ENCODE measurements at places on chromosomes 11 and 22.
A peak's percentile ranks its signal among the peaks of the same experiment; 100 is the strongest.

GRCh38 chr22:23071230-23072076 is 1.1 kb downstream of the GNAZ start:
- no peak for DNase-seq

DNA sequence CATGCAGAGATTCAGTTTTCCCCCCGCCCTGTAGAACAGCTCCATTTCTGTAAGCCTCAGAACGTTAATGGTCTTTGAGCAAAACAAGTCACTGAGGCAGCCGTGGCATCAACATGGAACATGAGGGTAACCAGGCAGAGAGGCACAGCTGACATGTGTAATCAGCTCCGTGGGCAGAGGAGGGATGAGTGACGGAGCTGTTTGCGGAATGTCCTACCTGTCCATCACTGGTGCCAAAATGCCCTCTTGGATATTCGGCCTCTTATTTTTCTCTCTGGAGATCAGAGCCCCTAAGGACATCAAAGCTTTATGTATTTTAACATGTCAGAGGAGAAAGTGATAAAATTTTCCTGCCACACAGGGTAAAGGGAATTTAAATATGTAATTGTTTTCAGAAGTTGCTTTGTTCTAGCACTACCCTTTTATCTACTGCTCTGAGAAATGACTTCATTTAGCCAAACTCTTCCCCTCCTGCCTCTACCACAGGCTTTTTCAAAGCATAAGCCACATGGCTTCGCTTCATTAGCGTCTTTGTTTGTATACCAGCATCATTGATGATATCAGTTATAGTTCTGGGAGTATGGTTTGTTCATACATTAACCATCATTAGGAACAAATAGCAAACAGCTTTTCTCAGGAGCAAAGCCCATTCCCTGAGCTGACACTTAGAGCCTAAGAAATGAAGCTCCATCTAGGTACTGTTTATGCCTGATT is 32.9 kb downstream of the C11orf71 start:
- DNase-seq: no peak

DNA sequence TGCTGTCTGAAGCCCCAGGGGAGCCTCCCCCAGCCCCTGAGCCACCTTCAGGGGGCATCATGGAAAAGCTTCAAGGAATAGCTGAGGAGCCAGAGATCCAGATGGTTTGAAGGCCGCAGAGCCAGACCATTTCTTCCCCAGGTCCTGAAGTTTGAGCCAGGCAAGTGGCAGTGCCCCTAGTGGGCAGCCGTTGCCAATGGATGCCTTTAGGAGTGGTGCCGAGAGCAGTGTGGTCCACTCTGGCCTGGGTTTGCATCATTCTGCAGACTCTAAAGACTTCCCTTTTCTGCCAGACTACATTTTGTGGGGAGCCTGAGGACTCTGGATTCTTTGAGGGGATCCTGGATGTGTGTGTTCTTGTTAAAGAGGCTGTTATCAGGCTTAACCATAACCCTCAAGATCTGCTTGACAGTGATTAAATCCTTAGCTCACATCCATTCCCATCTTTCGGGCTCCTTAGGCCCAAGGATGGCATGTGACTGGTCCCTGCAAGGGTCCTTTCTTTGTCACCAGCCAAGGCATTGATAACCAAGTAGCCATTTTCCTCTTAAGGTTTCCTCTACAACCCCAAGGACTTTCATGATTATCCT is 13.1 kb downstream of the HINFP start:
- DNase-seq: peak; percentile 12

- DNase-seq: no peak
These were observed 1038.1 kb downstream of the LRRC4C start for GRCh38 chr11:40421208-40421981.

- DNase-seq: no peak
These were observed 17.7 kb upstream of the SMIM35 start for GRCh38 chr11:118104491-118104890.

DNA sequence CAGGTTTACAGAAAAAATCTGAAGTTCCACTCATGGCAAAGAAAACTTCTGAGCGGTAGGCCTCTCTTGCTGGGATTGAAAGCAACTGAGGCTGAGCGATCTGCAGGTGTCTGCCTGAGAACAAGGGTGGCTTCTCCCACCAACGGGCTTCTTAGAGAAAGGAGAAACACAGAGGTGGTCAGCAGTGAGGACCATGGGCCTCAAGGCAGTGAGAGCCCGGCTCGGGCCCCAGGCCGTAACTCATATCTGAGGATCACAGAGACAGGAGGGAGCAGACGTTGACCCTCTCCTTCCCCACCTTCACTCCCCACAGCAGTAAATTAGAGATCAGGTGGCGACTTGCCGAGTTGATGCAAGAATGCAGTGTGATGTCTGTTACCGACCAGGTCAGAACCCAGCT is 50.9 kb upstream of the RTL6 start:
- no peak for DNase-seq

All from ELF-1 (cell line).